ENCODE measurements at places on chromosomes 3 and 15.

DNA sequence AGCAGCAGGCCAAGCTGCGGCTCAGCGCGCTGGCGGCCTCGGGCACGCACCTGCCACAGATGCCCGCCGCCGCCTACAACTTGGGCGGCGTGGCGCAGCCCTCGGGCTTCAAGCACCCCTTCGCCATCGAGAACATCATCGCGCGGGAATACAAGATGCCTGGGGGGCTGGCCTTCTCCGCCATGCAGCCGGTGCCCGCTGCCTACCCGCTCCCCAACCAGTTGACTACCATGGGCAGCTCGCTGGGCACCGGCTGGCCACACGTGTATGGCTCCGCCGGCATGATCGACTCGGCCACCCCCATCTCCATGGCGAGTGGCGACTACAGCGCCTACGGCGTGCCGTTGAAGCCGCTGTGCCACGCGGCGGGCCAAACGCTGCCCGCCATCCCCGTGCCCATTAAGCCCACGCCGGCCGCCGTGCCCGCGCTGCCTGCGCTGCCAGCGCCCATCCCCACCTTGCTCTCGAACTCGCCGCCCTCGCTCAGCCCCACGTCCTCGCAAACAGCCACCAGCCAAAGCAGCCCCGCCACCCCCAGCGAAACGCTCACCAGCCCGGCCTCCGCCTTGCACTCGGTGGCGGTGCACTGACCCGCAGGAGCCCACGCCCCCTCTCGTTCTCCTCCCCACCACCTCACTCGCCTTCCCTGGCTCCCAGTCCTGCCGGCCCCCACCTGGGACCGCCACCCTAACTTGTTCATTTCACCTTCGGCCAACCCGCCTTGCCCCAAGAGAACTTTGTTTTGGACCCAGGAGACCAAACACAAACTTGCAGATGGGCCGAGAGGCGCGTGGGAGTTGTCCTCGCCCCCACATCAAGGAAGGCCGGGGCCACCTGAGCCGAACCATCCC lies 1.5 kb downstream of the FOXB1 start:
- DNase-seq, result peak; percentile 22

GRCh38 chr3:188365988-188366698 lies 212.2 kb downstream of the LPP start:
- DNase-seq, result peak; percentile 70

DNA sequence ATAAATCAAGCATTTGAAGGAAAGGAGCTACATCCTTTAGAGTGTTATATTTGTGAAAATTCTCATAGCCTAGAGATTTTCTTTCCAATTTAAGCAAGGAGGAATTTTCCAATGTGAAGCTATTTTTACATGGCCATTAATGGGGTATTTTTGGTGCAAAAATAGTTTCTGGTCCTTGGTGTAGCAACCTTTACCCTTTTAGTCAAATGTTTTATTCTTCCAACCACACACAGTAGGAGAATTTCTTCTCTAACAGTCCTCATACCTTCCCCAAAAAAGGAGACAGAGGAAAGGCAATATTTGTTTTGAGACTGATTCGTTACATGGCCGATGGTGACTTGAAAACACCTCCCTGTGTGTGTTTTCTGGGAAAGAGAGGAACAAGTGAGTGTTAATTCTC lies 261.2 kb downstream of the PTPRG start:
- no peak for DNase-seq

- peak; percentile 63 for DNase-seq
These were observed 19.0 kb upstream of the PARP14 start for GRCh38 chr3:122661633-122662032.

DNA sequence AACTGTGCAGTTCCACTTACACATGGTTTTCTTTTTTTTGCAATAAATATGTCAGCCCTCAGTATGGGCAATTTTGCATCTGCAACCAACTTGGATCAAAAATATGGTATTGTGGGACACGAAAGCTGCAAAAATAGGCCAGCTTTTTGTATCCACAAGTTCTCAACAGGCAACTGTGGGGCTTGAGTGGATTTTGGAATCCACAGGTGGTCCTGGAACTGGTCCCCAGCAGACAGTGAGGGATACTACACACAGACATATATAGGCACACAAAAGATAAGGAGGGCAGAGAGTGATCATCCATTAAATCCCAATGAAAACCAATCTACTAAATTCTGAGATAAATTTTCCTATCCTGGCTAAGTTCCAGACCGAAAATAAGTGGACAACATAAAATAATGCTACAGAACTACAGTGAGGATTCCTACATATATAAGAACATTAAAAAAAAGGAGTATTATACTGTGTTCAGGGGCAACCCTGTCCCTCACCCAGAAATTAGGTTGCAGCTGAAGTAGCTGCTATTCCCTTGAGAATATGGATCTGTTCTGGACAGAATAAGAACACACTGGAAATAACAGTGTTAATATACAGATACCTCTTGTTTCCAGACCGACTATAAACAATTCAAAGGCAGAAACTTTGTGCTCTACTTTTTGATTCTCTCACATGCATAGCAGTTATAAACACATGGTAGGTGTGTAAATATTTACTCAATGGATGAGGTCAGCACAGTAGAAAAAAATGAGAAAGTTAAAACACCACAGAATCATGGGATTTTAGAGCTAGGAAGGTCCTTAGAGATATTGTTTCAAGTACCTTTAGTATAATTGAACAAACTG lies 25.4 kb downstream of the DENND4A start:
- DNase-seq, result no peak

Measured in trophoblast cell (in vitro differentiated cells and primary cell).